ENCODE measurements at places on chromosomes 1 and 21.

- DNase-seq, result no peak
These were observed 8.6 kb downstream of the UBE2U start for GRCh38 chr1:64212031-64212430.

GRCh38 chr1:93093332-93094006 lies 14.4 kb downstream of the MTF2 start:
- DNase-seq, result no peak

DNA sequence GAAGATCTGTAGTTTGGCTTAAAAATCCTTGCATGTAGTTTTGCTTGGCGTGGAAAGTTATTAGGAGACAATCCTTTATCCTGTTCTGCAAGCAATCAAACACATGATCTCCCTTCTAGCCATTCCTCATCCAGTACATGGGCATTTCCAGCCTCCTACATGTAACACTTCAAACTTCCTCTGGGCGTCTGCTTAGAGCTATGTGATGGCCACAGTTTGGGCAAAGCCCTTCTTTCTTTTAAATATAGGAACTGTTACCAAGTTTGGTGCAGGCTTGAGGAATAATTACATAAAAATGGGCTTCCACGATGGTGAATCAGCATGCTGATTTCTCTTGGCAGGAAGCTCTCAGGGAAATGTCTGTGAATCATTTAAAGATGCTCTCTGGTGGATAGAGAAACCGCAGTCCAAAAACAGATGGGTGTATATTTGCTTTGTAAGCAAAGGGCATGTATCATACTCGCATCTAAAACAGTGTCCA lies 176.9 kb upstream of the FMN2 start:
- no peak for DNase-seq

GRCh38 chr1:32180186-32181060 lies 948 bp downstream of the TXLNA start:
- DNase-seq, result no peak

DNA sequence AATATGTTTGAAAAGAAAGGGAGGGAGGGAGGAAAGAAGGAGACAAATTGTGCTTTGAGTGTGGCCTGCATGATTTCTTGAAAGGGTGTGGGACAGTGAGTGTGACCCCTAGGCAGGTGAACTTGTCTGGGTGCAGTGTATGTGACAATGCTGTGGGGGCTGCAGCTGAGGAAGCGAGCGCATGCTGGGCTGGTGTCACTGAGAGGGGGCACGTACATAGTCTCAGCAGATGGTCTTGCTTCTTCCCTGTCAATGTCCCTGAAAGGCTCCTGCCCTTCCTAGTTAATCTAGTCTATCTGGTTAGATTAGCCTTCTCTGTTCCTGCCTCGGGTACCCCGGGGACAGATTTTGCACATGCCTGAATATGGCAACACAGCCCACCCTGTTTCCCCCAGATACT lies 9.8 kb downstream of the FAAH start:
- no peak for DNase-seq

DNA sequence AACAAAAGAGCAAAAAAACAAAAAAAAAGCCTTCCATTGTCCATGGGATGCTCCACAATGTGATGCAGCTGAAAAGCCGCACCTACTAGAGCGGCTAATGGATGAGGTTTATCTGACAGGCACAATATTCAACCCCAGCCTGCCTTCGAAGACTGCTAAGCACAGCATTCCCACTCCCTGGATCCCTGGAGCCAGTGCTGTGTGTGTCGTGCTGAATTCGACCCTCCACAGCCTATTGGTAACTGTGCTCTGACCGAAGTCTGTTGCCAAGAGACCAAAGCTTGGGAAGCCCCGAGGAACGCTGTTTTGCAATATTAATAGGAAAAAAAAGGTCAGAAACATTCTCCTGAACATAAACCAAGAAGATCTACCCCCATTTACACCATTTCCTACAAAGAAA lies 57.2 kb upstream of the PUM1 start:
- DNase-seq, result no peak

- no peak for DNase-seq
These were observed 25.9 kb upstream of the USP25 start for GRCh38 chr21:15703932-15704331.

DNA sequence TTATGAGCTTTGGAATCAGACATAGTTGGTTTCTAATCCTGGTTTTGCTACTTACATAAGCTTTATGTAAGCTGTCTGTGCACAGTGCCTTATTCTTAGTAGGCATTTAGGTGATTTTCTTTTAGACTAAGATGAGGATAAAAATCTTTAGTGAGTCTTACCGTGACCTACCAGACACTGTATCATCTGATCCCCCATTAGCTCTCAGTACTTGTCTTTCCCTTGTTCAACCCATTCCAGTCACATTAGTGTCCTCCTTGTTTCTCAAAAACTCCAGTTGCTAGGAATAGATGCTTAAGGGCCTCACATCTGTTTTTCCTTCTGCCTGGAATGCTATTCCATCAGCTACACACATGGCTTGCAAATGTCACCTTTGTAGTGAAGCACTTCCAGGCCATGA lies 18.8 kb downstream of the PPP1R12B start:
- DNase-seq, result no peak

DNA sequence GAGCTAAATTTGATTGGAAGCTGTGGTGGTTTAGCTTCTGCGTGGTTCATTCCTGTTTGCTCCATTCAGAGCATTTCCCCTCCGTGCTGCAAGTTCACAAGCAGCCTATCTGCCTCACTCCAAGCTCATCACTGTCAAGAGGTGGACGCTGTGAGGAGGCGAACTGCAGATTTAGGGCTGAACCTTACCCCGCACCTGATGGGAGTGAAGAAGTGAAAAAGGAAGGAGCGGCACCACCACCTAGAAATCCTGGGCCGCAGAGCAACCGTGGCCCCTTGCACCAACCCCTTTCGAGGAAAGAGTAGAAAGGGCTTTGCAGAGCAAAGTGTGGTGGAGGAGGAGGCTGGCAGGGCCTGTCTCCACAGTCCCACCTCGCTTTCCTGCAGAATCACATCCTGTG lies 117.4 kb downstream of the IER5 start:
- DNase-seq, result no peak

GRCh38 chr1:71919811-71920509 lies 362.4 kb downstream of the NEGR1 start:
- DNase-seq, result no peak

DNA sequence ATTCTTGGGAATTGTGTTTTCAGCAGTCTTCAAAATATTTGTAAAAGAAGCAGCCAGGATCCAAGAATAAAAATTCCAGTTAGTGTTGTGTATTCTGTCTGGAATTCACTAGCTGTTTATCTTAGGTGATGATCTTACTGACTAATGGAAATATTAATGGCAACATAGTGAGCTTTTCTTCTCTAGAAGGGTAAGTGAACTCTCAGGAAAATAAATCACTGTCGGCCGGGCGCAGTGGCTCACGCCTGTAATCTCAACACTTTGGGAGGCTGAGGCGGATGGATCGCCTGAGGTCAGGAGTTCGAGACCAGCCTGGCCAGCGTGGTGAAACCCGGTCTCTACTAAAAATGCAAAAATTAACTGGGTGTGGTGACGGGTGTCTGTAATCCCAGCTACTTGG lies 87.4 kb upstream of the KIF1B start:
- no peak for DNase-seq

DNA sequence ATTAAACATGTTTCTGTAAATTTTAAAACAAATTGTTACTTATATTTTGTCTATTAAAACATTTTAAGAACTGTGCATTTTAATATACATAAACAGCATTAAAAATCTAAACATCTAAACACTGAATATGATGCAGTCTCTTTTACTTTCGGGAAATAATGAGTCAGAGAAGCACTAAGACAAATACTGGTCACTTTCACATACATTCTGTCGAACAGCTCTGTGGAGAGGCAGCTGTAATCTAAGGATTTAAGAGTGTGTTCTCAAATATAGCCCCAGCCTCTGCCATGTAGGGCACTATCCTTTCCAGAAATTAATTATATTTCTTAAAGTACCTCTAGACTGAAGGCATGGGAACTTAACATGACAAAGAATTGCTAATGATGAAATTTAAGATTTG lies 89.6 kb upstream of the PTGFR start:
- no peak for DNase-seq

GRCh38 chr1:33791251-33791650 lies 72.6 kb upstream of the HMGB4 start:
- no peak for DNase-seq

DNA sequence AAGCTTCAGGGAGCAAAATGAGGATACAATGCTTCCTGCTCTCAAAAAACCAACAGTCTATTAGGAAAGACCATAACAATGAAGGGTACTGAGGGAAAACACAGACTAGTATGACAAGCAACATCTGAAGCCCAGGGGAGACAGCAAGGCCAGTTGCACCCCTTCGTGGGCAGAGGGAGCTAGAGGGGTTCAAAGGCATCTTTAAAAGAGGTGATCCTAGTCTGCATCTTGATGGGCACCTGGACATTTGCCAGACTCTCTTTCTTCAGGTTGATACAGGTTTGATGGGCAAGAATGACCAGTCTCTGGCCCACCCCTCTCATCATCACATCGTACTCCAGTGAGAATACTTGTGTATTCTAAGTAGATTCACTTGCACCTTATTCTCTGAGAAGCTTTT lies 177.7 kb downstream of the VAV3 start:
- DNase-seq, result no peak

DNA sequence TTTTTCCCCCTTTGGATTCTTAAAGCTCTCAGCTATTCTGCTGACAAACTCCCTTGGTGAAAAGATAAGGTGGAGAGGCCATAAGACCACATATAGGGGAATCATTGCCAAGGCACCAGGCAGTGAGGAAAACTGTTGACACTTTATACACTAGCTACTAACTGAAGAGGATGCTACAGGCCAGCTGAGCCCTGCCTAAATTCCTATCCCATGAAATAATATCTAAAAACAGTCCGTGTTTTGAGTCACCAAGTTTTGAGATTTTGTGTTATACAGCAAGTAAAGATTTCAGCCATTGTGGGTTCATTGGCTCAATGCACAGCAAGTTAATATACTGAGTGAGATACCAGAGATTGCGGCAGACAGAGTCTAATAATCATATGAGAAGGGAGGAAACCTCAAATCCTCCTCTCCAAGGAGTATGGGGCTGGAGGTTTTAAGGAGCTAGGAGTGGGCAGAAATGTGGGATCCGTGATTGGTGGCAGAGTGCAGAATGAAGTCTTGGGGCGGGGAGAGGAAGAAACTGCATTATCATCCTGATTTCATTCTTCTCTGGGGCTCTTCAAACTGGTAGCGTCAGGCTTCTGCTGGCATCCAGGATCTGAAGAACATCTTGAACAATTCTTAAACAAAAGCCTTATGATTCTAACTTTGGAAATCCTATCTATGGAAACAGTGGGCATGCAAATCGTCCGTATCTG lies 9.2 kb downstream of the CLDN8 start:
- DNase-seq, result no peak

- DNase-seq, result no peak
These were observed 42.1 kb downstream of the MYOM3 start for GRCh38 chr1:24069817-24070216.

DNA sequence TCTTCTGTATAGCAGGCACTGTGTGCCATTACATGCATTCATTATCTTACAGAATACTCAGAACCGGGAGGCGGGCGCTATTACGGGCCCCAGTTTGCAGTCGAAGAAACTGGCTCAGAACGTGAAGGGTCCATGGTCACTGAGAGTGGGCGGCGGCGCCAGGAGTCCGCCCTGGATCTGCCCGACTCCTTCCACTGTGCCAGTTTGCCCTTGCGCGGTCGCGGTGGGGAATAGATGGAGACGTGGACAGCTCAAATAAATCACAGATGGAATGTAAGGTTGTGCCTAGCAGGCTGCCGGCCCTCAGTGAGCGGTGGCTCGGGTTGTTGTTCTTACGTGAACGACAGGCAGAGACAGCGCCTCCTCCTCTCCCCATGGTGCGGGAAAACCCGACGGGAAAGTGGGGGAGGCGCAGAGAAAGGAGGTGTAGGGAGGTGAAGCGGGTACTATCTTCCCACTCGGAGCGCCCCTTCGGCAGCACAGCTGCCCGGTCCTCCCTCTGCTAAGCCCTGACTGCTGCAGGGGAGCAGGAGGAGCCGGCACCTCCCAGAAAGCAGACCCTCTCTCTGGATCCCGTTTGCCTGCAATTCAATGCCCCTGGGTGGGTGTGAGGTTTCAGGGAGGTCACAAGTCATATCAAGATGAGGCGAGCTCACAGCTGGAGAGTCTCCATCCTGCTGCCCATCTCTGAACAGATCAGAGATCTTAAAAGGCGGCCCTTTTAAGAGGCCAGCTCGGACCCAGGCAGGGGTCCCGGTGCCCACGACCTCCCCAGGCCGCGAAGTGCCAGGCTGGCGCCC lies 1.1 kb downstream of the COL9A2 start:
- DNase-seq, result no peak

GRCh38 chr1:9840176-9840575 lies 16.4 kb upstream of the CLSTN1 start:
- DNase-seq, result no peak

- no peak for DNase-seq
These were observed 106.5 kb downstream of the HLCS start for GRCh38 chr21:36859744-36860501.

DNA sequence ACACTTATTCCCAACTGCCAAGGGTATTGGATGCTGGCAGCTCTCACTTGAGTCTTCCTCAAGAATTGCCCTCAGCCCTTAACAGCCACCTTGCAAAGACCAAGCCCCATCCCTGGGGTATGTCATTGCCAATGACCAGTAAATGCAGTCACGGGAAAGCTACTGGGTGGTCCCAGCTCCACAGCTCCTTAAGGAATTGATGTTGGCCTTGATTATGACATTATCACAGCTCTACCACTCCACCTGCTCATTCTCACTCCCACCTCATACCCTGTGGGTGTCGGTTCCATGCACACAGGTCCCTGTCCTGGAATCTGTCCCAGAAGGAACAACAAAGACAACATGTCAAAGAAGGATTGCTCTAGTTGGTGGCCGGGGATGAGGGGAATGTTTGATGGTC lies 60.5 kb upstream of the GJB5 start:
- no peak for DNase-seq

DNA sequence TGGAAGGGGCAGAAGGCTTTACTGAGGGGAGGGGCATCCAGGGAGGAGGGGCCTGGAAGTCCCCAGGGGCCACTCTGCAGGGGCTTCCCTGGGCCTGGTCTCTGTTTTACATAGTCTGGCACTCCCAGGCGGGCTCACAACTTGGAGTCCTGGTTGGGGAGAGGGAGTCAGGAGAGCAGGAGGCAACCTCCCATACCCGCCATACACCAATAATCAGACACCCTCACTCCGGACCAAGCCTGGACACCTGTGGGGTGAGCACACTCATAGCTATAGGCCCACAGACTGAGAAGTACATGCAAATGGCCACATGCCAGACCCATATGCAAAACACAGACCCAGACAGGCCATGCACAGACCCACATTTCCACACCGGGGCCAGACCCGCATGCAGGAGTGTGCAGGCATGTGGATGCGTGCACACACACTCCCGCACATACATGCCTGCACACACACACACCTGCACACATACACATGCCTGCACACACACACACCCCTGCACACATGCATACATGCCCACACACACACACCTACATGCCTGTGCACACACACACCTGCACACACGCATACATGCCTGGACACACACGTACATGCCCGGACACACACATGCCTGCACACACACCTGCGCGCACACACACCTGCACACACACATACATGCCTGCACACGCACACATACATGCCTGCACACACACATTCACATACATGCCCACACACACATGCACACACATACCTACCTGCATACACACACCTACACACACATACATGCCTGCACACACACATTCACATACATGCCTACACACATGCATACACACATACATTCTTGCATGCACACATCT lies 89.5 kb upstream of the RUNX3 start:
- no peak for DNase-seq

GRCh38 chr21:32206631-32207405 lies 72.0 kb downstream of the MIS18A start:
- DNase-seq, result no peak
